Stimulated activated CD4-positive, alpha-beta T cell treated with anti-CD3 and anti-CD28 coated beads, Interleukin-2, amount 100 ng/mL, for 4 hours (primary cell): ENCODE measurements at places on chromosomes 11 and 22.

DNA sequence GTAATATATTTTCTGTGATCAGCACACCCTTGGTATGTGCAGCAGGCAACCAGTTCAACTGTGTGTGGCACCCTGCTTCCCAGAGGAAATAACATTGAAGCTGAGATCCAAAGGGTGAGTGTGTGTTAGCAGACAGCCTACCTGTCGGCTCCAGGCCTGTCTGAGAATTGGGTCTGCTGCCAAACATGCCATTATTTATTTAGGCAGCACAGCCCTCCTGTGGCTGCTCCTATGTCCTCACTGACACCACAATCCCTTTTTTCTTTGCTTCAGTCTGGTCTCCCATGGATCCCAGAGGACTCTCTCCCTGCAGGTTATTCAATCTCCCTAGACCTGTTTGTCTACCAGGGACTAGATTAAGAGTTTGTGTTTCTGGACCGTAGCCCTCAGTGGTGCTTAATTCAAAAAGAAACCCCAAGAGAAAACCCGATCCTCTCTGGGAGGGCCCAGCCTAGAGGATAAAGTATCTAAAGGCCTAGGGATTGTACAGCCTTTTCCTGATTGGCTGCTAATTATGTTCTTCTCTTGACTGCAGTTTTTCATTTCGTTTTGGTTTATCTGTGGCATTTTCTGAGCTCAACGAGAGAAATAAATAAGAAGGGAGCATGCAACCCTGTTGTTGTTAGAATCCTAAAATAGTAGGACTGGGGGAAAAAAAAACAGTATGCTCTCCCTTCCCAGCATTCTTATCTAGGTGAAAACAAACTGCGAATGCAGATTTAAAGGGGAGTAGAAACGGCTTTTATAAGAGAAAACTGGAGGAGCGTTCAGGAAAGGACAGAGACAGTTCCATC is 24.1 kb downstream of the KCNE3 start:
- no peak for DNase-seq

- DNase-seq, result no peak
Observed at GRCh38 chr11:32100495-32100894, 9.6 kb downstream of the RCN1 start.

- DNase-seq, result no peak
Observed at GRCh38 chr22:37925330-37925729, 19.2 kb downstream of the MICALL1 start.

DNA sequence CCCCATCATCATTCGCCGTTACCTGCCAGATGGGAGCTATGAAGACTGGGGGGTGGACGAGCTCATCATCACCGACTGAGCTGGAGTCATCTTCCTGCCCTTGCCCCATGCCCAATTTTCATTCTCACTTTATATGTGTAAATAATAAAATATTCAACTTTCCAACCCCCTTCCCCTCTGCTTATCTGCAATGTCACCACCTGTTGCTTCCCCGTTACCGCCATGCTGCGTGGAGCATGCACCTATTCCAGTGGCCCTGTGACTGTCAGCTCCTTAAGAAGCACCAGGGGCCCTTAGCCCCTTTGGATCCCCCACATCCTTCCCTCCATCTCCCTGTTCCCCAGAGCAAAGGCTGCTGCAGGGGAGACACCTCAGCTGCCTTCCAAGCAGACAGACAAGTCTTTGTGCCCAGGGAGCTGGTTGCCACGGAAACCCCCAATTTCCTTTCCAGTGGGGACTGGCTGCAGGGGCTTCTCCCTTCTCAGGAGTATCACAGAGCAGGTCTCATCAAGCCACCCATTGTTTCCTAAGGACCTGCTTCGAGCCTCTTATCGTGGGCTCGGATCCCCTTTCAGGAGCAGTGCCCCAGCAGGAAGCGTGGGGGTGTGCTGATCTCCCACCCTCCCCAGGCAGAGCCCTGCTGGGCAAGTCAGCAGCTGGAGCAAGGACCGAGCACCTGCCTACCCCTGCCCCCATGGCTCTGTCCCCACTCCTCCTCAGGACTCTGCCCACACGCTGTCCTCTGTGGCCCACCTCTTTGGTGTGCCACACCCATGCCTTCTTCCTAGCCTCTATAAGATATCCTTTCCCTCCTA is 14.3 kb downstream of the POLR2F start:
- DNase-seq, result no peak

DNA sequence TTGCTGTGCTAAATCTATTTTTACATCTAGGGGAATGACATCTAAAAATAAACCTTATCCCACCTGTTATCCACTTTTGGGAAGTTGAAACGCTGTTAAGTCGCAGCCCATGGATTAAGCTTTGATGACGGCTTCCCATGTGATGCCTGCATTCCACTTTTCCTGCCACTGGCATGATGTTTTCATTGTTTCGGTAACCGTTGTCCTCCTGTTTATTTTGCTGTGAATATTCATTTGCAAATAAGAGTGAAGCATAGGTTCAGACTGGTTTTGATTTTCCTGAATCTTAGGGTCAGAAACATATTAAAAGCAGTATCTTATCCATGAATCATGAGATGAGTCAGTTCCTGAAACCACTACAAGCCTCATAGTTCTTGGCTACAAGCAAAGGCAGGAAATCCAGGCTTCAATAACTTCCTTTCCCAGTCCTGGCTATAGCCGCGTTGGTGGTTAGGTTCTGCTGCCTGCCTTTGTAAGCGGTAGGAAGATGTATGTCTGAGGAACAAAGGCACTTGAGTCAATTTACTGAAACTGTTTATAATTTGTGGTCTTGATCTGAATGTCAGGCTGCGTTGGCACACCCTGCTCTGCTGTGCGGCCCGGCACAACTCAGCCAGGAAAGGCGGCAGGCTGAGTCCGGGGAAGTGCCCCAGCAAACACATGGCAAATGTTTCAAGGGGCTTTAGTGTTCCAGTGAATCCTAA is 19.4 kb downstream of the TEAD1 start:
- no peak for DNase-seq
